ENCODE measurements at places on chromosomes 4 and X. TPM values are rescaled to one million over a fixed set of nuclear protein-coding genes. Genes with fewer than 3 reads are reported as not detected.

The PLK4 gene
- 13.9 TPM for polyA plus RNA-seq

The CT45A2 gene
- polyA plus RNA-seq: not detected

The RAB39B gene
- polyA plus RNA-seq: 26.2 TPM

The EGF gene
- not detected for polyA plus RNA-seq

The HHIP gene
- not detected for polyA plus RNA-seq

The MAGEC1 gene
- polyA plus RNA-seq: not detected

The VEGFC gene
- 0.40 TPM for polyA plus RNA-seq

The NAP1L5 gene
- 53.1 TPM for polyA plus RNA-seq

The DGKK gene
- 1.3 TPM for polyA plus RNA-seq

The FMR1NB gene
- not detected for polyA plus RNA-seq

The EPHA5 gene
- polyA plus RNA-seq: 3.6 TPM
